ENCODE measurements at places on chromosomes 7 and 10.

DNA sequence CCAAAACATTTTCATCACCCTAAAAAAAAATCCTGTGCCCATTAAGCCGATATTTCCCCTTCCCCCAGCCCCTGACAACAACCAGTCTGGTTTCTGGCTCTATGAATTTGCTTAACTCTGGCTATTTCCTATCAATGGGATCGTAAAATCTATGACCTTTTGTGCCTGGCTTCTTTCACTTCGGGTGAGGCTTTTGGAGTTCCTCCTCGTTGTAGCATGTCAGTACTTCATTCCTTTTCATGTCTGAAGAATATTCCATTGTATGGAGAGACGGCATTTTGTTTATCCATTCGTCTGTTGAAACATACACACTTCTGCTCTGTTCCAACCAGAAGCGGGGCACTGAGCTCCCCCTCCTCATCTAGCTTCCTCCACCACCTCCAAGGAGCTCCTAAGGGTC, 29.5 kb downstream of the TACC2 start:
- DNase-seq: no peak

GRCh38 chr7:3984456-3984855, 683.4 kb downstream of the SDK1 start:
- DNase-seq: no peak

DNA sequence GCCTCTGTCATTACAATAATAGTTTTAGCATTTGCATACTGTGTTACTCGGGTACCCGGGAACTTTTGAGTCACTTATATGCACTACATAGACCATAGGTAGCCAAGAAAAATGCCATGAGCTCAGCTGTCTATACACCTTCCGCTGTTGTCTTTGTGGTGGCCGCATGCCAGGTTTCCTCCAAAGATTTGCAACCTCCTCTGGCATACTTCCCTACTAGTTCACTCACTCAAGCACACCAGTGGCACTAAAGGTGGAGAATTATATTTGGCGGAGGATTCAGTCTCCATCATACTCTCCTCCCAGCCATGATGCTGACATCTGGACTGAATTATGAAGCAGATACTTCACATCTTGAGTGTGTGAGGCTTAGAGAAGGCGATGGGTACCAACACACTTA, 35.6 kb upstream of the GRB10 start:
- no peak for DNase-seq

DNA sequence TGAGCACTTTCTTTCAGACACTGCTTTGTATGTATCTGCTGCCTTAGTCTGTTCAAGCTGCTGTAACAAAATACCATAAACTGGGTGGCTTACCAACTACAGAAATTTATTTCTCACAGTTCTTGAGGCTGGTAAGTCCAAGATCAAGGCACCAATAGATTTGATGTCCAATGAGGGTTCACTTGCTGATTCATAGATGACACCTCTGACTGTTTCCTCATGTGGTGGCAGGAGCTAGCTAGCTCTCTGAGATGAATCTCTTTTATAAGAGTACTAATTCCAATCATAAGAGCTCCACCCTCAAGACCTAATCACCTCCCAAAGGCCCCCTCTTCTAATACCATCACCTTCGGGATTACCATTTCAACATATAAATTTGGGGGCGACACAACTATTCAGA, 76.6 kb upstream of the ADO start:
- DNase-seq: no peak

GRCh38 chr10:121509112-121509511, 89.1 kb downstream of the FGFR2 start:
- peak; percentile 32 for DNase-seq

DNA sequence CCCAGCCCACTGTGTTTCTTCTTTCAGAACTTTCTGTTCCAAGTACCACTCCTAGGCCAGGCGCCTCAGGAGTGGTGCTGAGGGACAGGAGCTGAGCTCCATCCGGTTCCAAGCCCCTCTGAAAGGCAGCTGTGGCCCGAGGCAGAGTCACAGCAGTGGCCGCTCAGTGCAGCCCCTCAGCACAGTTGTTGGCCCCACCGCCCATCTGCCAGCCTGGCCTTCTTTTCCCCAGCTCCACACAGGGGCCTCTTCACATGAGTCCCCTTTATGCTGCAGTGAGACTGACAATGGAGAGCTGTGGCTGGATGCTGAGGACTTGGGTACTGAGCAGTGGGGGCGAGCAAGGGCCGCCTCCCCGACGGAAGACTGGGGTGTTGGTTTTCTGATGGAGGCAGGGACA, 9.5 kb downstream of the BUD31 start:
- DNase-seq: no peak

GRCh38 chr7:149559711-149560110, 62.1 kb upstream of the ZNF746 start:
- DNase-seq: no peak

GRCh38 chr10:43958071-43958432, 309.4 kb upstream of the ZNF32 start:
- DNase-seq: no peak

DNA sequence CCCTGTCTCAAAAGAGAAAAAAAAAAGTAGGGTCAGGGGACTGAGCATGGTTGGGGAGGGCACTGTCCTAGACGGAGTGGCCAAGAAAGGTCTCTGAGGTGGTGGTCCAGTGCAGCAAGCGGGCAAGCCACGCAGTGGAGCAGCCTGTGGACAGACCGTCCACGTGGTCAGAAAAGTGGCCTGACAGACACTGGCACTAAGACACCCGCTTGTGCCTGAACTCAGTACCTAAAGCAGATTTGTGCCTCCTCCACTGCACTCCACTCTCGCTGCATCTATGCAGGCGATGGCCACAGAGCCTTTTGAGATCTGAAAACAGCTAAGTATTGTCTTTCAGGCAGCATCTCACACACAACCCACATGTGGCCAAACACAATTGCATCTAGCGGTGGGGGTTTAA, 8.8 kb downstream of the ASB10 start:
- no peak for DNase-seq

- no peak for DNase-seq
Observed at GRCh38 chr7:98295467-98296192, 14.1 kb downstream of the BRI3 start.

- DNase-seq: no peak
Observed at GRCh38 chr7:158033196-158033595, 554.4 kb downstream of the PTPRN2 start.

DNA sequence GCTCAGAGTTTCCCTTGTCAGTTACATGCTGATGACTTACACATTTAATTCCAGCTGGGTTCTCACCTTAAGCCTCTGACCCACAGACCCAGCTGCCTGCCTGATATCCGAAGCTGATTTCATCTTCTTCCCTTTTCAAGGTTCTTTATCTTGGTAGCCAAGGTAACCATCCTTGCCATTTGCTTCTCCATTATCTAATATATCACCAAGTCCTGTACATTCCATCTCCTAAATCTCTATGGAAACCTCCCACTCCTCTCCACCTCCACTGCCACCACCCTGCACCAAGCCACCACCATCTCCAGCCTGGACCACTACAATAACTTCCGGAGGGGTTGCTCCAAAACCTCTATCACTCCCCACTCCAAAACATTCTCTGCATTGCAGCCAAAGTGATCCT, 19.9 kb downstream of the SCRN1 start:
- no peak for DNase-seq

DNA sequence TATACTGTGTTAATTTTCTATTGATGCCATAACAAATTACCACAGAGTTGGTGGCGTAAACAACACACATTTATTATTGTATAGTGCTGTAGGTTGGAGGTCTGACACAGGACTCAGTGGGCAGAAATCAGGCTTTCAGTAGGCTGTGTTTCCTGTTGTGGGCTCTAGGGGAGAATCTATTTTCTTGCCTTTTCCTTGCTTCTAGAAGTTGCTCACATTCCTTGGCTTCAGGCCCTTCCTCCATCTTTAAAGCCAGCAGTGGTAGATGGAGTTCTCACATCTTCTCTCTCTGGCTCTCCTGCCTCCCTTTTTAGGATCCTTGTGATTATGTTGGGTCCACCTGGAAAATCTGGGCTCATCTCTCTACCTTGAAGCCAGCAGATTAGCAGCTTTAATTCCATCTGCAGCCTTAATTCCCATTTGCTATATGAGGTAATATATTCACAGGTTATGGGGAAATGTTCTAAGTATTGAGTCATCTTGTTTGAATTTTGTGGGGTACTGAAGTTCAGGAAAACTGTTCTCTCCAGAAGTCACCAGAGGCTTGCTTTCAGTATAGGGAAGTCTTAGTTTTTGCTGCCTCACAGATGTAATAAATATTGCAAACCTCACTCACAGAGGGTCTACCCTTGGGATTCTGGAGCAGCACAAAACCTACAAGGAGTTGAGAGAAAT, 38.9 kb downstream of the CCNY start:
- DNase-seq: no peak

DNA sequence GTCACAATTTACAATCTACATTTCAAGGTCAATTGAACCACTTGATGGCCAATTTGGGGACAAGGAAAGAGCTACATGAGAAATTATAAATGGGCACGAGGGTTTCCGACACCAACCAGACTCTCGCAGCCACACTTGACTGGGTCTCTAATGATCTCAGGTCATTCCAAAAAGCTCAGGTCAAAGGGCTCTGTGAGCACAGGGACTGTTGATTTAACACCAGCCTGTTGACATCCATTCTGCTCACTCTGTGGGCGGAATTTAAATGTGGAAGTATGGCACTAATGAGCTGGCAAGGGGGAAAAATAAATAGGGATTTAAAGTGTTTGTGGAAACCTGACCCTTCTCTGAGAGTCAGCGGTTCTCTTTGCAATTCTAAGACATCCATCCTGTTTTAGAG, 810.7 kb upstream of the AUTS2 start:
- DNase-seq: no peak

- DNase-seq: no peak
Observed at GRCh38 chr7:105664816-105665525, 83.7 kb upstream of the EFCAB10 start.

DNA sequence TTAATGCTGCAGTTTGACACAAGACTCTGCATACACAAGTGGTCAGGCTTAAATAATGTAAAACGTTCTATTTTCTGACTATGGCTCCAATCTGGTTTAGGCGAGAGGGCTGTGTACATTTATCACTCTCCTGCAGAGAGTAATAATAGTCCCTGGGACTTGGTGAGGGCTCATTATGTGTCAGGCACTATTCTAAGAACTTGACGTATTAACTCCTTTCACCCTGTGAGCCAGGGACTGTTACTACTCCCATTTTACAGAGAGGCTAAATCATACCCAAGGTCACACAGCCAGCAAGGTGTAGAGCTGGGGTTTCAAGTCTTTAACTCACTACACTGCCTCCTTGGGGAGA, 187.2 kb upstream of the LYZL2 start:
- no peak for DNase-seq

GRCh38 chr7:131066635-131067034, 261.0 kb upstream of the MKLN1 start:
- no peak for DNase-seq

- DNase-seq: peak; percentile 42
Observed at GRCh38 chr7:84073186-84073875, 121.3 kb downstream of the SEMA3A start.

DNA sequence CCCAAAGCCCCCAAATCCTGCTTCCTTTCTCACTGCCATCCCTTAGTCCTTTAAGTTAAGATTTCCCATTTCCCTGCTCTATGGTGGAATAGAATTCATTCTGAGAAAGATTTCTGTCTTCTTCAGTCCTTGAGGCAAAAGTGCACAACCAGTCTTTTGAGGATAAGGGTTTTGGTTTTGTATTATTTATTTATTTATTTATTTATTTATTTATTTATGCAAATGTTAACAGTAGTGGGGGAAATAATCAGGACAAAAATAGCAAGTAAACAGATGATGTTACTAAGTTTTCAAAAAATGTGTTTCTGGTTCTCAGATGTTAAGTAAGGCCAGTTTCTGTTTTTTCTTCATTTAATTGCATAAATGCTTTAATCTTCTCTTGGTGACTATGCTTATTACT, 84.2 kb downstream of the GLCCI1 start:
- no peak for DNase-seq

DNA sequence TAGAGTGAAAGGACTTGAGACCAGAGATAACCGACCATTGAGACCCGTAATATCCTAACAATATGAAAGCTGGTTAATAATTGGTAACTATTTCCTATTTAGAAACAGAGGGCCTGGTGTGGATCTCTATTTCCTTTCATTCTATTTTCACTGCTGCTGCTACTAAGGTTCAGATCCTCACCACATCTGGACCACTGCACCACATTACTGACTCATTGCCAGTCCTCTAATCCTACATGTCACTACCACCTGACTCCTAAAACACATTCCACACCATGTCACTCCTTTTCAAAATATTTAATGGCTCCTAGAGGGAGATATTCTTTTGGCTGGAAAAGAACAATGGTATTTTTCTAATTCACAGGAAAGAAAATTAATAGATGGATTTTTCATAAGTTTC, 6.4 kb downstream of the USP54 start:
- DNase-seq: no peak

DNA sequence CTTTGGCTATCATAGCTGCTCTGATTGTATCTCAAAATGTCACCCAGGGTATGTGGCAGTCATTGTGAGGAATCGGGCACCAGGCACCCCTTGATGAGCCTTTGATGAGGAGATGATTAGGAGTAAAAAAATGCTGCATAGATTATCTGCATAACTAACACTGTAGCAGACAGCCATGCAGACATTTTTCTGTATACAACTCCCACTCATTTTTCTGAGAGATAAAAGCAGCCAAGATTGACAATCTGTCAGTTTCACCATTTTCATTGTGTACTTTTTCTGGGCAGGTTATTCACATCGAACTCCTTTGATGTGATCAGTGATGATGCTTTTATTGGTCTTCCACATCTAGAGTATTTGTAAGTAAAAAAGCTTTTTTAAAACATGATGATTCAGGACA, 19.4 kb downstream of the LGI1 start:
- no peak for DNase-seq
